ELR (cell line): ENCODE measurements at places on chromosomes 16 and 17.
A peak's percentile ranks its signal among the peaks of the same experiment; 100 is the strongest.

DNA sequence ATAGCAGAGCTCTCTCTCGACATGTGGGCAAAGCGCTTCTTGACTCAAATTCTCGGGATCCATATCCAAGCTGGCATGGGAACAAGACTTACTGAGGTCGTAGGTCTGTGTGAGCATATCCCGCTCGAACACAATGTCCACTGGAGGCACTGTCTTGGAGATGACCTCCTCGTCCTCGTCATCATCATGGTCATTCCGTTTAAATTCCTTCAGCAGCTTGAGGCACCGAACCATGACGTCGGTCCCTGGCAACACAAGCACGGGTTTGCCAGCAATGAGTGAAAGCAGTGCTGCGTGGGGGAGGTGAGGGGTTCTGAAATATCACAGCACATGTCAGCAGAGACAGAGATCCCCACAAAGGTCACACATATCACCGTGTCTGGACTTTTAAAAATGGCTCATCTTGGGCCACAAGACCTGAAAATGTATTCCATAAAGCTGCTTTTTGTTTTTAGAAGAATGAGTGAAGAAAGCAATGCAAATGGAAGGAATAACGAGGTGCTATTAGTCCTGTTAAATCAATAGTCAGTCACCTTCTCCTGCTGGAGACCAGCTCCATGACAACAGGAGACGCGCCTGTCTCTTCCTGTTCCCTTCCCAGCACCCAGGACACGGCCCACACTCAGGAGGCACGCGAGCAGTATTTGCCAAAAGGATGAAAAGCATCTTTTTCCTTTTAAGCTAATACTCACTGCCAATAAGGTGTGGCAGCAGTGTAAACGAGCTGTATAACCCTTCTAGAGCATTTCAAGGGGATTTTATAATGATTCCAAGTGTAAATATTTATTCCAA lies 37.9 kb downstream of the GTF3C1 start:
- DNase-seq, result no peak

- DNase-seq, result no peak
These were observed 48.6 kb downstream of the PRKCA start for GRCh38 chr17:66351033-66351432.

- DNase-seq, result no peak
These were observed 39.2 kb downstream of the GNA13 start for GRCh38 chr17:65017207-65017774.

GRCh38 chr17:28928061-28928460 lies 23.3 kb downstream of the PHF12 start:
- DNase-seq, result peak; percentile 76

DNA sequence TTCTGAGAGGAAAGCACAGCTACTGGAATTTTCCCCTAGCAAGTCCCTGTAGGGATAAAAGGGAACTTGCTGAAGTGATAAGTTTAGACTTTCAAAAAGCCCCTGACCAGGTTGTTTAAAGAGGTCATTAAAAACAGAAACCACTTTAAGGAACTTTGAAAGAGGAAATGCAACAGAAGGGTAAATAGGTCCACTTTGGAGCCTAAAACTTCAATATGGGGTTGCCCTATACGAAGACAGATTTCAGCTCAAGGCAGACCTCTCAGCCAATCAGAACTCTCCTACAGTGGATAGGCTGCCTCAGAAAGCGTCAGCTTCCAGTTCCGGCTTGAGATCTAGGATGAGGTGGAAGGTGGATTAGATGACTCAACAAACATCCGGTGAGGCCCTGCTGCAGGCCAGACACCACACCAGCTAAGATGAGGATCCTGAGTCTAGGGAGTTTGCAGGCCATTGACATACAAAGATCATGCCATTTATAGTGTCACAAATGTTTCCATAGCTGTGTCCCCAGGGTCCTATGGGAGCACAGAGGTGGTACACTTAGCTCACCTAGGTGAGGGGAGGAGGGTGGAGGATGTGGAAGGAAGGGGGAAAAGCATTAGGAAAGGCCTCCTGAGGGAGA lies 7.9 kb upstream of the MFSD6L start:
- peak; percentile 70 for DNase-seq

DNA sequence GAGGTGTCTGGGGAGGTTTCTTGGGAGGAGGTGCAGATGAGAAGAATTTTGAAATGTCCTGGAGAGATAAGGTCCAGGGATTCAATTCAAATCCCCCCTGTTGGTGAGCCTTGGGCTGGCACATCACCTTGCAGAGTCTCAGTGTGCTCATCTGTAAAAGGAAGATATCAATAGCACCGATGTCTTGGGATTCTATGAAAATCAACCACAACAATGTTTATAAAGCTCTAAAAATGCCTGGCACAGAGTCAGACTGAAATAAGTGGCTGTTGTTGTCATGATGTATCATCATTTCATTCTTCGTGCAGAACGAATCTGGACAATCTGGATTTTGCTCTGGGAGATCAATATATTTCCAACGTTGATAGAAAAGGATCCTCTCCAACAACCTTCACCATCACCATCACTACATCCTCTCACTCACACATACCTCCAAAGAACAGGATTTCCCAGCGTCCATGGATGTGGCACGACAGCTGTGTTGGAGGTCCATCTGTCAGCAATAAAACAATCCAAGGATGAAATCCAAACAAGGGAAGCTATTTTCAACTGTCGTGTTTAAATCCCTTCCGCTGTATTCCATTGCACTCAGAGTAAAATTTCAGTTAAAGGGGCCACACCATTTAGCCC lies 393.7 kb upstream of the DYNLRB2 start:
- DNase-seq, result peak; percentile 68

- DNase-seq, result no peak
These were observed 217.4 kb downstream of the HAPSTR1 start for GRCh38 chr16:9308850-9309249.
